ENCODE measurements at places on chromosomes 2 and 18.

DNA sequence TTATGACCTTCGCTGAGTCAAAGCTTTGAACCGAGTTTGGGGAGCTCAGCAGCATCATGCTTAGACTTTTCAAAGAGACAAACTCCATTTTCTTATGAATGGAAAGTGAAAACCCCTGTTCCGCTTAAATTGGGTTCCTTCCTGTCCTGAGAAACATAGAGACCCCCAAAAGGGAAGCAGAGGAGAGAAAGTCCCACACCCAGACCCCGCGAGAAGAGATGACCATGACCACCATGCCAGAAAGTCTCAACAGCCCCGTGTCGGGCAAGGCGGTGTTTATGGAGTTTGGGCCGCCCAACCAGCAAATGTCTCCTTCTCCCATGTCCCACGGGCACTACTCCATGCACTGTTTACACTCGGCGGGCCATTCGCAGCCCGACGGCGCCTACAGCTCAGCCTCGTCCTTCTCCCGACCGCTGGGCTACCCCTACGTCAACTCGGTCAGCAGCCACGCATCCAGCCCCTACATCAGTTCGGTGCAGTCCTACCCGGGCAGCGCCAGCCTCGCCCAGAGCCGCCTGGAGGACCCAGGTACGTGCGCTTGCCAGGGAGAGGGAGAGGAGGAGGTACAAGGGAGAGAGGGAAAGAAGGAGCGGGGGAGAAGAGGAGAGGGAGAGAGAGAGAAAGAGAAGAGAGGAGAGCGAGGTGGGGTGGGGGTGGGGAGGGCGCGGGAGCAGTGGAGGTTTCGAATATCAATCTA, at the start of gene DLX1:
TSS of gene DLX1 (plus strand) at position 48 of the 700 bp plus-strand sequence. CDS start at position 219, 171 bp downstream.
- no peak for DNase-seq

GRCh38 chr18:46061387-46061786, 10.7 kb downstream of the PSTPIP2 start:
- no peak for DNase-seq

DNA sequence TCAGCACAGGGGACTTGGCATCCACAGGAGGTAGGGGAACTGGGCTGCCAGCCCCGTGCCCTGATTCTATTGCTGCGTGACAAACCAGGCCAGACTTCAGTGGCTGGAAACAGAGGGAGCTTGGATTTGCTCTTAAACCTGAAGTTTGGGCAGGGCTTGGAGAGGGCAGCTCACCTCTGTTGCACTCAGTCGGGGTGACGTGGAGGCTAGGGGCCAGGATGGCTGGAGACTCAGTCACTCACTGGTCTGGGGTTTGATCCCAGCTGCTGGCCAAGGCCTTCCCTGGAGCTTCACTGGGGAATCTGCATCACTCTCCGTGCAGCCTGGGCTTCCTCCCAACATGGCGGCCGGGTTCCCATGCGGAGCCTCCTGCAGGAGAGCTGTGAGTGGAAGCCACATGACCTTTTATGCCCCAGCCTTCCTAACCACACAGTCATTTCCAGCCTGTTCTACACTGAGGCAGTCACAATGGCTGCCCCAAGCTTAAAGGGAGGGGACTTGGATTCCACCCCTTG, 175.2 kb upstream of the HDAC4 start:
- no peak for DNase-seq

- no peak for DNase-seq
These were observed 144.4 kb downstream of the MREG start for GRCh38 chr2:215868846-215869543.

DNA sequence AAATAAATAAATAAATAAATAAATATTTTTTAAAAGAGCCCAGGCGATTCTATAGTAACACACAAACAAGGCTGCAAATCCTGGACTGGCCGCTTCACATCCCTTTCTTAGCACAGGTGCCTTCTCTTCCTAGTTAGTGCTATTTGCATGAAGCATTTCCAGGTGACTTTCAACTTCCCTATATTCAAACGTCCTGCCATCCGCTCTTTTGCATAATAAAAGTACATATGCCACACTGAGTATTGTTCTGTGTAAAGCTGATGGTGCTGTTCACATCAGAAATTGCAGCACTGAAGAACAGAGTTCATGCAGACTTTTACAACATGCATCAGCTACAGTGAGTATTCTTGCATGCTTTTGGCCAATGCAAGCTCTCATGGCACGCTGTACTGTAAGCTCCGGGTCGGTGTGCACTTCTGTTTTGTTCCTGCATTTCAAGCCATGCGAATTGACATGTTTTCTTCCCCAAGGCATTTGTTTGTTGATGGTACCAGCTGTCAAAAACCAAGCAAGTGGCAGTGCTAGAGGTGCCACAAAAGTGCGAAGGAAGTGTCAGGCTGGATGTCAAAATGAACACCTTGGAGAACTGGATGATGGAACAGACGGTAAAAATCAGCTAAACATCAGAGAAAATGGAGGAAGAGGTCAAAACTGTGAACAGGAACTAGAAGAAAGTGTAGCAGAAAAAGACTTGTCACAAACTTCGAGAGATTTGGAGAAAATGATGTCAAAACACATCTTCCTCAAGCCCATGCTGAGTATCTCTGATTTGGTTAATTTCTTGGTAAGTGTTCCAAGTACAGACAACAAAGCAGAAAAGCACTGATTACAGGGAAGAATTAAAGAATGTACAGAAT, 25.5 kb upstream of the CEP68 start:
- no peak for DNase-seq

- no peak for DNase-seq
These were observed at the start of gene KIAA2012 for GRCh38 chr2:202072737-202073401. Gene KIAA2012 (plus strand): TSS chr2:202073255. CDS start chr2:202073628, 373 bp downstream.

DNA sequence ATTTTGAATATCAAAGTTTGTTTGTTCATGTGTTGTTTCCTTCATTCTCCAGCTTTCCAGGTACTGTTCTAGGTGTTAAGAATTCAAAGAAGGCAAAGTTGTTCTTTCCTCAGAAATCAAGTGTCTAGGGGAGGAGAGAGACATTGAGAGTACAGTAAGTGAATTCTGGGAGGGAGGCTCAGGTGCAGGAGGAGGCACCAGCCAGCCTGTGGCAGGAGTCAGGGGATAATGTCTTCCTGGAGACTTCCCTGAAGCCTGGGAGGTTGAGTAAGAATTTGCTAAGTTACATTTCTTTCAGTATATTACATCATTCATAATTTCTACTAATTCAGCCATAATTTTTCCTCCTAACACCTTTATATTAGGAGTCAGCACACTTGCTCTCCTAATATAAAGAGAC, 462.1 kb downstream of the TDRD15 start:
- no peak for DNase-seq

DNA sequence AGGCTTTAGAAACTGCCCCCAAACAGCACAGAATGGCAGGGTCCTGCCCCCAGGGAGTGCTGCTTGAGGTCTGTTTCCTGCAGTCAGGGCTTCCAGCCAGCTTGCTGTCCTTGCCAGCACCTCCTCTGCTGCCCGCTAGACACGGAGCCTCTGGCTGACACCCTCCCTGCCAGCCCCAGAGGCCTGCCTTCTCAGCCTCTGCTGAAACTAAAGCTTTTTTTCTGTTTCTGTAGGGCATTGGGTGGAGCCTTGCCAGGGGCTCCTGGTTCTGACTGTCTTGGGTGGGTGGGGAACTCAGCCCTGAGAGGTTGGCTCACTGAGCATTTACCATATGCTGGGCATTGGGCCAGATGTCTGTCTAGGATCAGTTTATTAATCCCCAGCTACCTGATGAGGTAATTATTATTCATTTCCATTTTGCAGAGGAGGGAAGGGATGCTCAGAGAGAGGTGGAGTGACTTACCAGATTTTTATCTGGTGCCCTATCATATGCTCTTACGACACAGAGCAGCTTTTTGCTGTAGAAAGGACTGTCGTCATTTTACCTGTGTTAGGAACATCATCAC, 35.4 kb downstream of the INPP4A start:
- DNase-seq = peak; percentile 66

DNA sequence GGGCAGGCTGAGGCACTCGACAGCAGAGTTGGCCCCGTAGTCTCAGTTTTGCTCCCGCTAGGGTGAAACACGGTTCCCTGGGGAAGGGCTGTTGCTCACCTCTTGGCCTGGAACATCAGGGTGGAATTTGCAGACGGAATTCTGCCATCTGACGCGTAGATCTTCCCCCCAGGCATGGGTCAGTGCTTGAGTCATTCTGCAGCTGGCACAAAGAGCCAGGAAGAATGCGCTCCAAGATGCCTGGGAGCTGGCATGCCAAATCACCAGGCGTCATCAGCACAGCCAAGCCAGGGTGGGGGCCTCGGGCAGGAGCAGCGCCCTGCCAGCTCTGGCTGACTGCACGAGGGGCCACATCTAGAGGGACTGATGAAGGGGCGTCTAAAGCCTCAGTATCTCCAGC, 42.7 kb downstream of the ODC1 start:
- peak; percentile 79 for DNase-seq

All from skeletal muscle cell (primary cell).